Stimulated activated CD4-positive, alpha-beta T cell treated with anti-CD3 and anti-CD28 coated beads, Interleukin-1b, Interleukin-23, amount 100 ng/mL, for 4 hours (primary cell): ENCODE measurements at places on chromosomes 4 and X.

DNA sequence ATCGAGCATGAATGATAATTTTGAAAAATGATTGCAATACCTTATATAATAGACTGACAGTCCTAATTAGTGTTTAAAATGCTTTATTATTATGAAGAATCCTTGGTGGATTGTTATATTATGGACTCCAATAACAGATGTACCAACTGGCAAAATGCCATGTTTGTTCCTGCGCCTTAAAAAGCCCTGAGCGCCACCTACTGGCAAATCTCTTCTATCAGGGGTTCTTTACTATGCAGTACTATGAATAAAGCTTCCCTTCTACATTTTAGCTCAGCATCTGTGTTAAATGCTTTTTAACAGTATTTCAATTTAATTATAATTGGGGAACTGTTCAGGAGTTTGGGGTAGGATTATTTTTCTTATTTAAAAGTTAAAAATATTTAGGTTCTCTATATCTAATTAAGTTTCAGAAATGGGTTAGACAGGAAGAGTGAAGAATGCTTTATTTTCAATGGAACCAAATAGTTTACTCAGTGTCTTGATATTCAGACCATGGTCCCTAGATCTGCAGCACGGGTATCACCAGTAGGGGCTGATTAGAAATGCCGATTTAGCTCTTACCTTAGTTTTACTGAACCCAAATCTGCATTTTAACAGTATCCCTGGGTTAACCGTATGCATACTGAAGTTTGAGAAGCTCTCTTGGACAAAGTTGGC is 20.0 kb downstream of the CFAP97 start:
- peak; percentile 76 for DNase-seq

DNA sequence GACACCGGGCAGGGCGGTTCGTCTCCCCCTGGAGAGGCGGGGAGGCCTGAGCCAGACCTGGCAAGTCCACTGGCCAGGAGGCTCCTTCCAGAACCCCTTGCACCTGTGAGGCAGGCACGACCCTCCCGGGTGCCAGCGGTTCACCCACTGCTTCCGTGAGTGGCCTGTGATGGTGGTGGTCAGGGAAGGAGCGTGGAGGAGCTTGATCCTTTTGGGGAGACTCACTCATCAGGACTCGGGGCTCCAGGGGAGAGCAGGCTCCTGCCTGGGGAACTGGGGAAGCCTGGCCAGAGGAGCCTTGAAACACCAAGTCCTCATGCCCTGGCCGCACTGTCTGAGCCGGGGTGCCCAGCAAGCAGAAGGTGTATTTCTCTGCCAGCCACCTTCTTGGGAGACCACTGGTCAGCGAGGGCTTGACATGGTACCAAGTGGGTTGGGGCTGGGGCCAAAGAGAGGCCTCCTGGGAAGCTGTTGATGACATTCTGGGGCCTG is 860 bp downstream of the FAM50A start:
- DNase-seq, result no peak

DNA sequence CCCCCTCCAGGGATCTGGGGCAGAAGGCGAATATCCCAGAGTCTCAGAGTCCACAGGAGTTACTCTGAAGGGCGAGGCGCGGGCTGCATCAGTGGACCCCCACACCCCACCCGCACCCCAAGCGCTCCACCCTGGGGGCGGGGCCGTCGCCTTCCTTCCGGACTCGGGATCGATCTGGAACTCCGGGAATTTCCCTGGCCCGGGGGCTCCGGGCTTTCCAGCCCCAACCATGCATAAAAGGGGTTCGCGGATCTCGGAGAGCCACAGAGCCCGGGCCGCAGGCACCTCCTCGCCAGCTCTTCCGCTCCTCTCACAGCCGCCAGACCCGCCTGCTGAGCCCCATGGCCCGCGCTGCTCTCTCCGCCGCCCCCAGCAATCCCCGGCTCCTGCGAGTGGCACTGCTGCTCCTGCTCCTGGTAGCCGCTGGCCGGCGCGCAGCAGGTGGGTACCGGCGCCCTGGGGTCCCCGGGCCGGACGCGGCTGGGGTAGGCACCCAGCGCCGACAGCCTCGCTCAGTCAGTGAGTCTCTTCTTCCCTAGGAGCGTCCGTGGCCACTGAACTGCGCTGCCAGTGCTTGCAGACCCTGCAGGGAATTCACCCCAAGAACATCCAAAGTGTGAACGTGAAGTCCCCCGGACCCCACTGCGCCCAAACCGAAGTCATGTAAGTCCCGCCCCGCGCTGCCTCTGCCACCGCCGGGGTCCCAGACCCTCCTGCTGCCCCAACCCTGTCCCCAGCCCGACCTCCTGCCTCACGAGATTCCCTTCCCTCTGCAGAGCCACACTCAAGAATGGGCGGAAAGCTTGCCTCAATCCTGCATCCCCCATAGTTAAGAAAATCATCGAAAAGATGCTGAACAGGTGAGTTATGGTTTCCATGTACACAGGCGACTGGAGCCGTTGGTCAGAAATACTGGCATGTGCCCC is at the start of gene CXCL1:
Gene CXCL1 (plus strand): TSS at position 264 of the 926 bp plus-strand sequence. CDS start 78 bp downstream, at position 342.
- no peak for DNase-seq

DNA sequence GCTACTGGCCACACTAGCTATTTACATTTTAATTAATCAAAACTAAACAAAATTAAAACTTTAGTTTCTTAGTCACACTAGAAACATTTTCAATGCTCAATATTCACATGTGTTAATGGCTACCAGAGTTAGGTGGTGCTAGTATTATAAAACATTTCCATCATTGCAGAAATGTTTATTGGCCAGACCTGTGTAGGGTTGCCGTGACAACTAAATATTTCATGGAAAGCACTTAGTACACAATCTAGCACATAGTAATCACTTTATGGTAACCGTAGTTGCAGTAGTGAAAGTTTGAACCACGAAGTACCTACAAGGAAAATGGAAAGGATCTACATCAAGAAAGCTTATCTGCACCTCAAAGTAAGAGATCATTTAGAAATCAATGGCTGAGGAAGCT is 95.9 kb downstream of the HS6ST2 start:
- DNase-seq, result no peak

- DNase-seq, result no peak
Measured at GRCh38 chr4:24963277-24963676, 50.4 kb upstream of the CCDC149 start.

GRCh38 chr4:25769251-25769650 is 93.5 kb downstream of the SEL1L3 start:
- DNase-seq, result no peak

DNA sequence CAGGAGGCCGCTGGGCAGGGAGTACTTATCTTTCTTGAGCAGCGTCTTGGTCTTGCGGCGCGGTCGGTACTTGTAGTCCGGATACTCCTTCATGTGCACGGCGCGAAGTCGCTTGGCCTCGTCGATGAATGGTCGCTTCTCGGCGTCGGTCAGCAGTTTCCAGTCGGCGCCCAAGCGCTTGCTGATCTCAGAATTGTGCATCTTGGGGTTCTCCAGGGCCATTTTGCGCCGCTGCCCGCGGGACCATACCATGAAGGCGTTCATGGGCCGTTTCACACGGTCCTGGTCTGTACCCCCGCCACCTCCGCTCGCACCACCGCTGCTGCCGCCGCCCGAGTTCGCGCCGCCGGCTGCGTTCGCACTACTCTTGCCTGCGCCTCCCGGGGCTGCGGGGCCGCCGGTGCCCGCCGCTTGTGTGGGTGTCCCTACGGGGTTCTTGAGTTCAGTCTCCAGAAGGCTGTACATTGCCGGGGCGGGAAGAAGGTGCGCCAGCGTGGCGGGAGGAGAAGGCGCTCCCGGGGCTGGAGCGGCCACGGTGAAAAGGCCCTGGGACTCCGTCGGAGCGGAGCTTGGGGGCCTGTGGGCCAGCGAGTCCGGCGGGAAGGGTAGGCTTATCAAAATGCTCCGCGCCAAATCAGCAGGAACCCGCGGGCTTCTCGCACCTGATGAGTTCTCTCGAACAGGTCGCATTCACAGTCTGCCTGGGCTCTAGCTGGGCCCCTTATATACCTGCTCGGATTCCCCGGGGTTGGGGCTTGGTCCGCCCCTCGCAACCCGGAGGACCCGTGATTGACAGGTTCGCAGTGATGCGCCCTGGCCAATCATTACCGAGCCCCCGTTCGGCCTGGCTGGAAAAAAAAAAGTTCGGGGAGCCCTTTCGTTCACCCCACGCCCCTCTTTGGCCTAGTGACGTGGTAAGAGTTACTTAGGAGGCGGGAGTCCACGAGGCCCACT is at the start of gene SOX3:
Gene SOX3 (minus strand): TSS at position 699 of the 954 bp plus-strand sequence. CDS start 9 bp downstream, at position 690.
- DNase-seq, result no peak
